ENCODE measurements at places on chromosomes 7 and 10.

- DNase-seq = no peak
Measured at GRCh38 chr10:24503461-24504320, 220.0 kb downstream of the ARHGAP21 start.

GRCh38 chr10:123687758-123688157 is 21.6 kb downstream of the GPR26 start:
- DNase-seq = no peak

DNA sequence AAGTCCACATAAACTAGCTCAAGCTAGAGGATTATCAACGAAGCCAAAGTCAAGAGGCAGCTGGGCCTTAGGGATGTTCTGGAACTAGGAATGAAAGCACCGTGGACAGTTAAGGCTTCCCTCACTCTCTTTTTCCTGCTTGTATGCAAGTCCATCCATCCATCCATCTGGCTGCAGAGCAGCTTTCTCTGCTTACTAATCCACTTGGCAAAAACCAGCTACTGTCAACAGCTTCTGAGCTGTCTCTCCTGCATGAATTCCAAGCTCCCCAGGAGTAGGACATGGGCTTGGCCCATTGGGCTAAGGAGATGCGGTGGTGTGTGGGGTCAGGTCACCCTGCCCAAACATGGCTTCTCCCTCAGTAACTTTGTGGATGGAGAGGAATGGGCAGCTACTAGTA is 66.2 kb downstream of the NAMPT start:
- no peak for DNase-seq

DNA sequence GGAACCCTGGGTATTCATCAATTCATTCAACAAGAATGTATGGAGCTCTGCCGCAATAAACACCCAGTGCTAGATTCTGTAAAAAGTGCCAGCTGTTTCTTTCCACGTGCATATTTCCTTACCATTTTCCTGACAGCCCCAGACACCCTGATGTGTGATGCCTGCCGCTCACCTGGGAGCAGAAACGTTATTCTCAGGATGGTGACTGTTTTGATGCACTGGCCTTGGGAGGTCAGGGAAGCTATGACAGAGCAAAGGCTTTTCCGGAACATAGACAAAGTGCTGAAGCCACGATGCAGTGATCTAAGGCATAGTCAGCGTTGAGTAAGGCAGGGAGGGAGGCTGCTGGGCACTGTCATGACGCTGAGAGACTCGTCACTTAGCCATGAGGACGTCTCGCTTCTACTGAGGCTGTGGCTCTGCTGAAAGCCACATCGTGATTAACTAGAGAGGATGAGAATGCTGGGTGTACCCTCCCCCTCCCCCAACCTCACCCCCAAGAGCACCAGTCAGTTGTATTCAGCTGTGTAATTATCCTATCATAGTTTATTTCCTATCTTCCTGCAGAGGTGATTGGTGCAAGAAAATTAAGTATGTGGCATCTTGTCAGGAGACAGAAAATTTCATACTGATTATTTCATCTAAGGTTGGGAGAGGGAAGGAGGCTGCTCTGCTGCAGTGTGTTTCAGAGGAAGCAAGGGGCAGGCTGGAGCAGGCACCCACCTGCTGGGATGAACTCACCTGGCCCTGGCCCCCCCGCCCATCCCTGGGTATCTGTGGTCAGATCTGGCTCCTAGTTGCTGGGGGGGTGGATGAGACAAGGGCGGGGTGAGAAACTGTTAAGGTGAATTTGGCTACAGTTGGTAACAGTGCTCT is 48.8 kb upstream of the SMNDC1 start:
- DNase-seq = no peak

DNA sequence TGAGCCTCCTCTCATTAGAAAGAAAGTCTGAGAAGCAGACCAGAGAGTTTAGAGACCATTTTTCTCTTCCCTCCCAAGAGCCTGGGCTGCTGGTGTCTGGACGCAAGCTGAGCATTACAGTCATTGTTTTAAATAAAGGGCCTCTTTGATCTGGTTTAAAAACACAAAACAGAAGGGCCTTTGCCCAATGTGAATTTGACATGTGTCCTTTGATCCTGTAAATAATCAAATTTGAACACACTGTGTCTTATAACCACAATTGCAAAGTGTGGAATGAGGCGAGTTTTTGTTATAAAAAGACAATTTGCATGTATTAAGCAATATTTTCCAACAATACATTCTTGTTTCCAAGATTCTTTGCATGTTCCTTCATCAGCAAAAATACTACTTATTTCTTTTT is 158.5 kb downstream of the C7orf25 start:
- no peak for DNase-seq

DNA sequence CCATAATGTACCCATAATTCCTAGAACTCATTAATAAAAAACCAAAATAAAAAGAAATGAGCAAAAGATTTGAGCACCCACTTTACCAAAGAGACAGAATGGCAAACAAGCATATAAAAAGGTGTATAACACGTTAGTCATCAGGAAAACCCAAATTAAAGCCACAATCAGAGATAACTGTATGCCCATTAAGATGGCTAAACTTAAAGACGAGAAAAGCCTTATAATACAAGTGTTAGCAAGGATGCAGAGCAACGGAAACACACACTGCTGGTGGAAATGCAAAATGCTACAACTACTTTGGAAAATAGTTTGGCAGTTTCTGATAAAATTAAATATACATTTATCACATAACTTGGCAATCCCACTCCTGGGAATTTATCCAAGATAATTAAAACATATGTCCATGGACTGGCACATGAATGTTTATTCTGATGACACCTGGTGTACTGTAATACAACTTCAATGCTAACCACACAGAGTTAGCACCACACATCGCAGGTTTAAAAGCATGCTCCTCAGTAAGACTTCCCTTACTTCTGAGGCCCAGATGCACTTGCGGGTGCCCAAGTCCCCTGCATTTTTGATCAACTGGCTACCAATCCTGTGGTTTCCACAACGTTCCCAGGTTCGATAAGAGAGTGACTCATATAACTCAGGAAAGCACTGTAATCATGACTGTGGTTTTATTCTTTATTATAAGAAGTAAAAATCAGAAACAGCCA is 158.6 kb downstream of the SNX13 start:
- DNase-seq = no peak

DNA sequence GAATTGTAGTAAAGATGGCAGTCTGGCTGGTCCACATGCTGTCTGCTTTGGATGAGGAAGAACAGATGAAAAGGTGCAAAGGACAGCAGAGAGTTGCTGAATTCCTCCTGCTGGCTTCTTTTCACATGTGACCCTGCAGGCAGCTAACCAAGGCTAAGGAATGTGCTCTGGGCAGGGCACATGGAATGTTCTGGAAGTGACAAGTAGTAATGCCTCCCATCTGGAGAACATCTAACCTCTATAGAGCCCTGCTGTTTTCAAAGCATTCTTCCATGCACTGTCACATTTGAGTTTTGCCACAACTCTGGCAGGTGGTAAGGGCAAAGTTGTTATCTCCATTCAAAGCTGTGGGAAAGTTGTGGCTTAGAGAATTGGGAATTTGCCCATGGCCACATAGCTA is 208.8 kb downstream of the STK31 start:
- DNase-seq = no peak

DNA sequence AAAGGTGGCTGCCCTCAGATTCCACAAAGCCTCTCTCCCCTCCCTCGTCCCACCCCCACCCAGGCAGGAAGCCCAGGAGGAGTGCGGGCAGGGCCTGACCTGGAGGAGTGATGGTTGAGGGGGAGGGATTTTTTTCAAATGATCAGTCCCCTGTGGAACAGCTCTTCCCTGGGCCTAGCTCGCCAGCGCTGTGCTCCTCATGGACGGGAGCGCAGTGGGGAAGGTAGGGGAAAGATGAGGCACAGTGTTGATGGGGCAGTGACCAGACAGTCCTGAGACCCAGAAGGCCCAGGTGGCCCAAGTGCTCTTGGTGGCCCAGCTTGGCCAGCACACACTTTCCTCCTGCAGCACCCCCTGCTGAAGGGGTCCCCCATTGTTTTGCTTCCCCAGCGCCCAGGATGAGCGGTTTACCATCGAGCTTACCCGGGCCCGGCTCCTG is 8.5 kb downstream of the SAP25 start:
- DNase-seq = no peak

DNA sequence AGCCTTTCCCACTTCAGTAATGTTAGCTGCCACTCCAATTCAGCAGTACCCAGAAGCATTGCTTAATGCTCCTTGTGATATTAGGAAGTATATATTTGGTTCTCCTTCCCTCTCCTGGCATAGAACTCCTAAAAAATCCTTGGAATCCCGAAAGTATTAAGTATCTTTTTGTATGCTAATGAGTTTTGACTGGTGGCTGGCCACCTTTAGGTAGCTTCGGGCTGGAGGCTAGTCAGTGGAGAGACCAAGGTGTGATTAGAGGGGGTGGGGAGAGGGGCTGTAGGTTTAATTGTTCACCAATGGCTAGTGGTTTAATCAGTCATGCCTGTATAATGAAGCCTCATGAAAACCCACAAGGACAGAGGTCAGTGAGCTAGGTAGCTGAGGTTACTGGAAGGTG is 12.2 kb downstream of the COMTD1 start:
- no peak for DNase-seq

DNA sequence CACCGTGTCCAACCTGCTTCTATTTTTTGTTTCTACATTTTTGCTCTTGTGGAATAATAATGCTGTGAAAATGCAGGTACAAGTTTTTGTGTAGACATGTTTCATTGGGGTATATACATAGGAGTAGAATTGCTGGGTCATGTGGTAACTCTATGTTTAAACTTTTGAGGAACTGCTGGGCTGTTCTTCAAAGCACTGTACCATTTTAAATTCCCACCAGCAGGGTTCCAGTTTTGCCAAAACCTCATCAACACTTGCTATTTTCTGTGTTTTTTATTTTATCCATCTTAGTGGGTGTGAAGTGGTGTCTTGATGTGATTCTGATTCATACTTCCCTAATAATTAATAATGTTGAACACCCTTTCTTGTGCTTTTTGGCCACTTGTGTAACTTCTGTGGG is 138.6 kb downstream of the RGS10 start:
- no peak for DNase-seq

GRCh38 chr7:61111-61510 is 131.3 kb upstream of the FAM20C start:
- DNase-seq = no peak

GRCh38 chr10:10870523-10871241 is 147.0 kb upstream of the CELF2 start:
- DNase-seq = no peak

DNA sequence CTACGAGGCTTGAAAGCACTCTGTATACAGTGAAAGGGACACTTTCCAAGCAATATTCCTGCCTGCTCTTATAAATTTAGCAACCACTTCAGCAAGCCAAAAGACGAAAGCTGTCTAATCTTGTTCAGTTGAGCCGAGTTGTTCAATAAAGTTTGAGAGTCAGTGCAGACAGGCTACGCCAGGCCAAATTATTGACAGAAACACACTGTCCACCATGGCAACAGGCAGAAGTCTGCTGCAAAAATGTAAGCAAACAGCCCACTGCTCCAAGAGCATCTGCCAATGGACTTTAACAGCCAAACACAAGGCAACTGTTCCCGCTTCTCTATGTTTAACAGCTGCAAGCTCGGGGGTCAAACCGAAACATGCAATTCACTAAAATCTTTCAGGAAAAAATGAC is 85.7 kb downstream of the GLI3 start:
- DNase-seq = no peak

DNA sequence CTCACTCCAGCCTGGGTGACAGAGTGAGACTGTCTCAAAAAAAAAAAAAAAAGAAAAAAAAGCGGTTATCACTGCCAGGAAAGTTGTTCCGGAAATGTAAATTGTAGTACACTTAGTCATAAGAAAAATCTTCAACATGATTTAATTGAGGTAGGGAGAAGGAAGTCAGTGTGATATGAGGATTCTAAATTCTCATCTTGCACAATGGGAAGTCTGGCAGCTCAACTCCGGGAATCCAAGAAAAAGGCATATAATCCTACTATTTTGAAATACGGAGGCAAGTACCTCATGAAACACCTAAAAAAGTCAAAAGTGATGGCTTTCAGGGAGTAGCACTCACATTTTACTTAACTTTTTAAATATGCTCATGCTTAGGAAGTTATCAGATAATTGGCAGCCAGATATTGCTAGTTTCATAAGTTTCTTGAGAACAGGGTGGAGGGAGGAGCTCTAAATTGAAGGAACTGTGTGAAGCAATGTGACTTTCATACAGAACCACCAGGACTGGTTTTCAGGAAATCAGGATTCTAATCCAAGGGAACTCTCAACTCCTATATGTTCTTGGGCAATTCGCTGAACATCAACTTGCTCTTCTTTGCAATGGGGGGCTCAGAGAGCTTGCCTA is 2.7 kb upstream of the C7orf25 start:
- DNase-seq = no peak

DNA sequence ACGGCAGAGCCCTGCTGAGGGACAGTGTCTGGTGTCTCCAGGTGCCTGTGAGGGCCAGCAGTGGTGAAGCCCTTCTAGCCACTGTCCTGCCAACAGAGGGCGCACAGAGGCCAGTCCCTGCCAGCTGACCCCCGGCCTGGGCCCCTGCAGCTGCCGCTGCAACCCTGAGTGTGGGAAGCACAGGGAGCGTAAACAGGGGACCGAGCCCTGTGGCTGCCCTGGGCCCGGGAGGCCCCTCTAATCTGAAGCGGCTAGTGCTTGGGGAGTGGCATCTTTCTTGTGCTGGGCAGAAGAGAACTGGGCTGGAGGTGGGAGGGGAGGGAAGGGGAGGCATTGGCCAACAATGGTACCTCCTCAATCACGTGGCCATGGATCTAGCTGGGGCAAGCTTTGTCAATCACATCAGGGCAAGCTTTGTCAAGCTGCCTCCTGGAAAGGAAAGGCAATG is 34.6 kb downstream of the TRIM8 start:
- DNase-seq = no peak
